ENCODE measurements at places on chromosomes 11 and 22. TPM values are rescaled to one million over a fixed set of nuclear protein-coding genes. Genes with fewer than 3 reads are reported as not detected.

The GSTT2 gene
- not detected for total RNA-seq

The MADD gene
- total RNA-seq: 15.2 TPM

The OR6X1 gene
- not detected for total RNA-seq

The BACE1-AS gene
- total RNA-seq: 2.0 TPM

The RASGRP2 gene
- total RNA-seq: not detected

The SCGB2A2 gene
- not detected for total RNA-seq

The SCO2 gene
- total RNA-seq: 0.62 TPM

The IGLL5 gene
- not detected for total RNA-seq

The TBX10 gene
- not detected for total RNA-seq

The PRRG4 gene
- 0.06 TPM for total RNA-seq

The TP53I11 gene
- 4.4 TPM for total RNA-seq

The GPR83 gene
- 0.26 TPM for total RNA-seq

The MFNG gene
- total RNA-seq: 2.4 TPM

The PTPN5 gene
- total RNA-seq: not detected

The LINC01488 gene
- not detected for total RNA-seq

The HEPHL1 gene
- not detected for total RNA-seq

The KLHL35 gene
- total RNA-seq: 4.5 TPM

The GP1BB gene
- total RNA-seq: 2.1 TPM

The DDTL gene
- total RNA-seq: 0.92 TPM

The SLC17A6 gene
- not detected for total RNA-seq

The CWF19L2 gene
- total RNA-seq: 10.4 TPM

The SCGB1C1 gene
- not detected for total RNA-seq

The NLRP14 gene
- 0.92 TPM for total RNA-seq

The UBQLNL gene
- 0.13 TPM for total RNA-seq

The GAL3ST3 gene
- not detected for total RNA-seq

The CPT1B gene
- 1.5 TPM for total RNA-seq

The LYVE1 gene
- 3.3 TPM for total RNA-seq

The APOBEC3A gene
- total RNA-seq: not detected

The OR5A1 gene
- total RNA-seq: not detected

The POU2F3 gene
- not detected for total RNA-seq

The VWCE gene
- total RNA-seq: 2.0 TPM

The APOL3 gene
- total RNA-seq: 34.0 TPM

The TRIM49 gene
- not detected for total RNA-seq

The ISX gene
- not detected for total RNA-seq

The TMEM121B gene
- under 0.01 TPM for total RNA-seq

Measured in aortic smooth muscle cell (primary cell).